ENCODE measurements at places on chromosomes 13 and 19.
A peak's percentile ranks its signal among the peaks of the same experiment; 100 is the strongest.

GRCh38 chr13:27053210-27053884 is 118.3 kb downstream of the USP12 start:
- DNase-seq = peak; percentile 11

- DNase-seq = peak; percentile 98
Measured at GRCh38 chr19:58575183-58576041, 2.3 kb upstream of the MZF1 start.

DNA sequence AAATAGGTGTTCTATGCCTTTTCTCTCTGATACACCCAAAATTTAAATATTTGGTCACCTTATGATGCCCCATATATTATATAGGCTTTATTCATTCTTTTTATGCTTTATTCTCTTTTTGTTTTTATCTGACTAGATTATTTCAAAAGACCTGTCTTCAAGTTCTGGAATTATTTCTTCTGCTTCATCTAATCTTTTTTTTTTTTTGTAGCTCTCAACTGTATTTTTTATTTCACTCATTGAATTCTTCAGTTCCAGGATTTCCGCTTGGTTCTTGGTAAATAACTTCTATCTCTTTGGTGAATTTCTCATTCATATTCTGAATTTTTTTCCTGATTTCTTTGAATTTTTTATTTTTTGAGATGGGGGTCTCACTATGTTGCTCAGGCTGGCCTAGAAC is 3.9 kb upstream of the CLEC4M start:
- no peak for DNase-seq

GRCh38 chr13:27028683-27029480 is 142.7 kb downstream of the USP12 start:
- no peak for DNase-seq

DNA sequence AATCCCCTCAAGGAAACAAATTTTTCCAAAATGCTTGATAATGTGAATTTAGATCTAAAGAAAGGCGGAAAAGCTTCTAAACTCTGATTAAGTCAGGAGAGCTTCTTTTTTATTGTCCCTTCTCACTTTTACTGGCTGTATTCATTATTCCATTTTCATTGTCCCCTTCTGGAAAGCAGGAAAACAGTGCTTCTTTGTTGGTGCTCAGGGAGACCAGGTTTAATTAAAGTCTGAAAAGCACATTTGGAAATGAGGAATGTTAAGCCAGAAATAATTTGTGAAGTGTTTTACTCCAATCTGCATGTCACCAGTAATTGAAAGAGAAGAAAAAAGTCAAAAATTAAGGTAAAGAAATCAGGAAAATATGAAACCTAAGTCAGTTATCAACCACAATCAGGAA is 43.5 kb upstream of the TSC22D1 start:
- DNase-seq = peak; percentile 30

DNA sequence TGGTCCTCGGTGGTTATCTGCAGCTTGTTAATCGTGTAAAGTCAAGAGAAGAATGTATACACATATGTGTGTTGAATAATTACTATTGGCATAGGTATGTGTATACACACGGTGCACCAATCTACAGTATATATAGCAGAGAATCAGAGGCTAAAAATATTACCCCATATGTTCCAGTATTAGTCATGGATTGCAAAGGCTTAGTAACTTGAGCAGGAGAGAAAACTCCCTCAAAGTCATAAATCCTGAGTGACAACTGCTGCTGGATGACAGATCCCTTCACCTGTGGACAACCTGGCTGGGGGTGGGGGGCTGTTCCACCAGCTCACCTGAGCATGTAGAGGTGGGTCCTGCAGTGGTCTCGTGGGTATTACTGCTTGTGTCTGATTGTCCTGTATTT is 185.0 kb downstream of the ZNF536 start:
- no peak for DNase-seq

GRCh38 chr13:23254506-23254905 is 73.7 kb downstream of the SGCG start:
- no peak for DNase-seq

DNA sequence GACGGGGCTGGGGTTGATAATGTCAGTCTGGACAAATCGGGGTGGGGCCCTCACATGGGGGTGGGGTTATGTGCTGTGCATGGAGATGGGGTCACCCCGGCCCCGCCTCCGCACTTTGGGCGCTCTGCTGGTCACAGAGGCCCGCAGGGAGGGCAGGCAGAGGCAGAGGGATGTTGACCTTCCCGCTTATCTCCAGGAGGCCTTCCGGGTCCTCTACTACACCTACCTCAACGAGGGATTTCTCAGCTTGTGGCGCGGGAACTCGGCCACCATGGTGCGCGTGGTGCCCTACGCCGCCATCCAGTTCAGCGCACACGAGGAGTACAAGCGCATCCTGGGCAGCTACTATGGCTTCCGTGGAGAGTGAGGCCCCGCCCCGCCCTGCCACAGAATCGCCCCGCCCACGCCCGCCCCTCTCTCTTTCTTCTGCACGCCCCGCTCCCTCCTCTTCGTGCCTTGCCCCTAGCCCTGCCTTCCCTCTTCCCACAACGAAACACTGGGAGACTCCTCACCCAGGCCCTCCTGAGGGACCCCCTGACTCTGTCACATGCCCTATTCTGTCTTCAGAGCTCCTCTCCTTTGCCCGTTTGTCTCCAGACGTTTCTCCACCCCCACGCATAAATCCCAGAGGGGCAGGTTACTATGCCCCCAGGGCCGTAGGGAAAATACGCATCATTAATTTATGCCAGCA is 32.8 kb downstream of the TMEM161A start:
- peak; percentile 92 for DNase-seq

- no peak for DNase-seq
Measured at GRCh38 chr13:98570929-98571372, 6.0 kb downstream of the STK24 start.

- peak; percentile 65 for DNase-seq
Measured at GRCh38 chr19:3154957-3155736, 19.3 kb downstream of the GNA15 start.

GRCh38 chr13:105069106-105069505 is 1466.4 kb downstream of the EFNB2 start:
- no peak for DNase-seq

DNA sequence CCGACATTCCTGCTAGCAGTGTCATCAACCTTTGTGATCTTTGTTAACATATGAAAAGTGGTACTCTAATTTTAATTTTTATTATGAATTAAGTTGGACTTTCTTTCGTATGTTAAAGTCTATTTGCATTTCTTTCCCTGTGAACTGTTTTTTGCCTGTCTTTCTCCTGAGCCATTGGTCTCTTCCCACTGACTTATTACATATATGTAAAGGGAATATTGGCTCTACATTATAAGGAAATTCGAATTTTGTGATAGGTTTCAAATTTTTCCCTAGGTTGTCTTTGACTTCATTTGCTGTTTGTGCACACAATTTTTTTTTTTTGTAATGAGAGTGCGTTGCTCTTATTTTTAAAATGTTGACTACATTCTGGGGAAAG is 442 bp upstream of the CDC16 start:
- no peak for DNase-seq

GRCh38 chr19:38402623-38402966 is 298 bp upstream of the FAM98C start:
- DNase-seq = no peak

DNA sequence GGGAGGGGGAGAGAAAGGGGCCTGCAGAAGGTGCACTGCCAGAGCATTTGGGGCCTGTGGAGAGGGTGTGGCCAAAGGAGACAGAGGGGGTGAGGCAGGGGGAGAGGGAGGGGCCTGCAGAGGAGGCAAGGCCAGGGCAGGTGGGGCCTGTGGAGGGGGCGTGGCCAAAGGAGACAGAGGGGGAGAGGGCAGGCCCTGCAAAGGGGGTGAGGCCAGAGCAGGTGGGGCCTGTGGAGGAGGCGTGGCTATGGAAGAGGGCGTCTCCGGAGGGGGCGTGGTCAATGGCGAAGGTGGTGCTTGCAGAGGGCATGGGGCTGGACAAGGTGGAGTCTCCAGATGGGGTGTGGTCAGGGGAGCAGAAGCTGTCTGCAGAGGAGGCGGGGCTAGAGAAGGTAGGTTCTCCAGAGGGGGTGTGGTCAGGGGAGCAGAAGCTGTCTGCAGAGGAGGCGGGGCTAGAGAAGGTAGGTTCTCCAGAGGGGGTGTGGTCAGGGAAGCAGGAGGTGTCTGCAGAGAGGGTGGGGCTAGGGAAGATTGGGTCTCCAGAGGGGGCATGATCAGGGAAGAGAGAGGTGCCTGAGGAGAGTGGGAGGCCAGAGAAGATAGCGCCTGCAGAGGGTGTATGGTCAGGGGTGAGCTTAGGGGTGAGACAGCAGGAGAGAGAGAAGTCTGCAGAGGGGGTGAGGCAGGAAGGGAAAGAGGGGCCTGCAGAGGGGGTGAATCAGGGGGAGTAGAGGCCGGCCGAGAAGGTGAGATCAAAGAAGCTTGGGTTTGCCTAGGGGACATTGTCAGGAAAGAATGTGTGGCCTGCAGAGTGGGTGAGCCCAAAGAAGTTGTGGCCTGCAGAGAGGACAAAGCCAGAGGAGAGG is 3.4 kb downstream of the PRR36 start:
- DNase-seq = no peak

Measured in eye (tissue), 1 donor.